C1 segment of cervical spinal cord (tissue), 14 donors: ENCODE measurements at places on chromosomes 3 and 15.

DNA sequence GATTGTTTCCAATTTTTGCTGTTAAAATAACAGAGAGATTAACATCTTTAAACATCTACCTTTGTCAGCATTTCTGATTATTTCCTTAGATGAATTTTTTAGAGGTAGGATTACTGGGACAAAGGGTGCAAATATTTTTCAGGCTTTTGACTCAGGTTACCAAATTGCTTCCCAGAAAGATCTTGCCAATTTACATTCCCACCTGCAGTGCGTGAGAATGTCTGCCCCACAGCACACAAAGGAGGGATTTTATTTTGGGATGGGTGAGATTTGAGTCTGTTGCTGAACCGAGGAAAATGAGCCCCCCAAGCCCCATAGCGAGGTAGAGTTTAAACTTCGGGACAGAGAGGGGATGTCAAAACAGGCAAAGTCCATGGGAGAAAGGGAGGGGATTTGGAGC, 25.9 kb upstream of the RNU6-1 start:
- DNase-seq: no peak

DNA sequence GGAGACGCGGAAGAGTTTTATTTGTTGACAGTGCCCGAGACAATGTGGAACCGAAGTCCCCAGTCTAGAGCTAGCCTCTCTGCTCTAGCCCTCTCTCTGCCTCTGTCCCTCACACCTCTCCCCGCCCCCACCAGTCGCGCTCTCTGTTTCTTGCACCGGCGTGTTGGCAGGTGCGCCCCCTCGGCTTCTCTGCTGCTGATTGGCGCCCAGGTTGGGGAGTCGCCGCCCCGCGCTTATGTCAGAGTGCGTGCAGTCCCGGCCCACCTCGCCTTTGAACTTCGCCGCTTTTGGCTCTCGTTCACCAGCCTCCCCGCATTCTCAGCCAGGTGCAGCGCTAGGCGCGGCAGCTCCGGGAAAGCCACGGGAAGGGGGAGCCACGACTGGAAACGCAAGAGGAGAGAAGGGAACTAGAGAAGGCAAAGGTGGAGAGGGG, at the start of gene SOX14:
Gene SOX14 (plus strand): TSS at position 315 of the 433 bp plus-strand sequence. CDS start 470 bp downstream, outside the sequence.
- DNase-seq: no peak

DNA sequence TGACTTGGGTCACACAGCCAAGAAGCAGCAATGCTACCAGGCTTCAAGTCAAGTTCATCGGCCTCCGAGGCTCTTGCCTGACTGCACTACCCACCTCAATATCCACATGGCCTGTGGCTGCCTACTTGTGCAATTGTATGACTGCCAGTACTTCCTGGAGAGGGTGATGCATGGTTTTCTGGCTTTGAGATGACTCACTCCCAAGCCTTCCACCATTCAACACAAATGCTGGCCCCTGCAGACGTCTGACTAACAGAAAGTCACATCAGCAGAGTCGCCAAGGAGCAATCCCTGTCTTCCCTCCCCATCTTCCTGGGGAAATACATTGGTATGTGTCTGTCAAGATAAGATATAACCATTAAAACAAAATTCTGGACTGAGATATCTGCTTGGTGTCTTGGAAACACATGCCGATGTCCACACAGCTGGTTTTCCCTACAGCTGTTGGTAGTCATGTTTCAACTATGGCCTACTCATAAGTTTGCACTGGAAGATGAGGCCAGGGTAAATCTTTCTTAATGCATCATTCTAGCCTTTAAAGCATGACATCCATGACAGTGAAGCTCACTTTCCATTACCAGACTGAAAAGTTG, 79.6 kb upstream of the SPATA12 start:
- no peak for DNase-seq

DNA sequence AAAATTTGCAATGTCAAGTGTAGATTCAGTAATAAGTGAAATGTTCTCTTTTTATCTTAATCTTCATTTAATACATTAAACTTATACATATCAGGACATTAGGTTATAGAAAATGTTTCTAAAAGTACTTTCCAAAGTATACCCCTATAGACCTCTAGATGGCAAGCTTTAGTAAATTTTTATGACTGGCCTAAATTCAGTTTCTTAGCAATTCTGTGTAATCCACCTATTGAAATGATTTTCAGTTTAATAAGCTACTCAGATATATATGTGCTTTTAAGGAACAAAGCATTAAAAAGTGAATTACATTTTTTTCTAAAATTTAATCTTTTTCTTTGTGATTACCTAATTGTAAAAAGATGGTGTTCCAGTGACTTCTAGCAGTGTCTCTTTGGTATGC, 342.2 kb downstream of the GBE1 start:
- DNase-seq: no peak

GRCh38 chr3:128316481-128316891, 150.2 kb downstream of the DNAJB8 start:
- DNase-seq: no peak

GRCh38 chr15:90427185-90427584, 39.1 kb downstream of the IQGAP1 start:
- DNase-seq: no peak

DNA sequence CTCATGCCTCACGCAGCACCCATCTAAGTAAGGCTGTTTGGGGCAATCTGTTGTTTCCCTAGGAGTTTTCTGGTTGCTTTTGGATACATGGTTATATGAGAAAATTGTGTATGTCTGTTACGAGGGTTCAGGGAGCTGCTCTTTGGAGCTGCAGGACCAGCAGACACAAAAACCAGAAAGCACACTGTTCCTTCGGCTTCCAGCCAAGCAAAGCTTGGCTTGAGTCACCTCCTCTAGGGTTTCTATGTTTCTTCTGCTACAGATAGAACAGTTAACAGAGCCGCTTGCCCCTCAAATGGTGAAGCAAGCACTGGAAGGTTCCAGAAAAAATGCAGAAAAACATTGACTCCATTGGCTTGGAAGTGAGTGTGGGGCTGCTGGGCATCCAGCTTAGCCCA, 49.2 kb upstream of the CTDSPL start:
- no peak for DNase-seq

DNA sequence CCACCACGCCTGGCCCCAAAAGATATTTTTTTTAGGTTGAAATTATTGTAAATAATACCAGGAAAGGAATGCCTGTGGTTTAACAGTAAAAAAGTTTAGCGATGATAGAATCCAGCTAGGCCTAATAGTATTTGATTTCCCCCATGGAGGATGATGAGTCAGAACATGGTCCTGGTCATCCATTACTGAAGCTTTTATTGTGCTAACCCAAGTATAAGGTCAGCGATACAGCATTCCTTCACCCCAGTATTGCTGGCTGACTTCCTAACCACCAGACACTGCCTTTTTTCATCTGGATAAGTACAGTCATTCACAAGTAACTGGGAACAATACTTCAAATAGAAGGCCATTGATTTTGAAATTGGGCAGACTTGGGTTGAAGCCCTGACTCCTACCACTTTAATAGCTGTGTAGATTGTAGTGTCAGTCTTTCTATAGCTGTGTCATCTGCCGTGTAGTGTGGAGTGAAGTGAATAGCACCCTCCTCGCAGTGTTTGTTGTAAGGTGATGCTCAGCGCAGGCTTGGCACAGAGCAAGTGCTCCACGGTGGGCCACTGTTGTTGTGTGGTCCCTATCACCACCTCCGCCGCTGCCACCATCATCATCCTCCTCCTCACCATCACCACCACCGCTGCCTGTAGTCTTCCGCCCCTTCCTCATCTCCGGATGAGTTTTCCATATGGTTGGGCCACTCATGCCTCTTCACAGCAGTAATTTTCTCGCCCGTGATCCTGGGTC, 436.0 kb upstream of the TPM1 start:
- no peak for DNase-seq

DNA sequence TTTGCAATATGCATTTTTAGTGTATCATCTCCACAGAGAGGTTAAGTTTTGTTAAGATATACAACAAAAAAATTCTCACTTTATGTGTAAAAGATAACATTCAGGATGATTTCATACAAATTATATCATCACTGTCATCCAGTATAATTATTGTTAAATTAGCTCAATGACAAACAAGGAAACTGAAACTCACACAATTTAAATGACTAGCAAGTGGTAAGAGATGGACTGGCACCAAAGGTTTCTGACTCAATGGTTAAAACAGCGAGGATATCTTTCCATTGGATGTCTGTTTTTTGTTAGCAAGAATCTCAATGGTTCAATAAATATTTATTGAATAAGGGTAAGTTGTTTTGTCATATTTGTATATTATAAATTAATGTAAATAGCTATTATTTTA, 22.6 kb downstream of the CIP2A start:
- DNase-seq: no peak

- no peak for DNase-seq
Observed at GRCh38 chr3:174424656-174425055, 434.5 kb upstream of the NAALADL2 start.

DNA sequence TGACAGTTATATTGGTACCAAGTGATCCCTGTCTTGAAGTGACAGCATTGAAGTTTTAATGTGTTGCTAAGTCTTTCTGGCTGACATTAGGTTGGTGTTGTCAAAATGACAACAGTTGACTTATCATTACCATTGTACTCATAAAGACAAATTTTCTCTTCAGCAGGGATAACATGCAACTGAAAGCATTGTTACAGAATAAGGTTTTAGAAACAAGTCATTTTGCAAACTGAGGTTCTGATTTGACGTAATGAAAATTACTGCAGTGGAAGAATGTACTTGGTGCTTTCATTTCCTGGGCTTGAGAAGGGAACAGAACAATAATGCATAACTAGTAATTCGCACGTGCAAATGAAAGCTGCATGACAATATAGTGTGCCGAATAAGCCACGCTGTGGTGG, 75.1 kb downstream of the MOBP start:
- no peak for DNase-seq

GRCh38 chr15:58161436-58161930, 23.3 kb downstream of the AQP9 start:
- no peak for DNase-seq

- no peak for DNase-seq
Observed at GRCh38 chr3:184380627-184381260, 890 bp downstream of the CHRD start.

GRCh38 chr3:14769544-14770325, 49.0 kb upstream of the FGD5 start:
- DNase-seq: no peak

DNA sequence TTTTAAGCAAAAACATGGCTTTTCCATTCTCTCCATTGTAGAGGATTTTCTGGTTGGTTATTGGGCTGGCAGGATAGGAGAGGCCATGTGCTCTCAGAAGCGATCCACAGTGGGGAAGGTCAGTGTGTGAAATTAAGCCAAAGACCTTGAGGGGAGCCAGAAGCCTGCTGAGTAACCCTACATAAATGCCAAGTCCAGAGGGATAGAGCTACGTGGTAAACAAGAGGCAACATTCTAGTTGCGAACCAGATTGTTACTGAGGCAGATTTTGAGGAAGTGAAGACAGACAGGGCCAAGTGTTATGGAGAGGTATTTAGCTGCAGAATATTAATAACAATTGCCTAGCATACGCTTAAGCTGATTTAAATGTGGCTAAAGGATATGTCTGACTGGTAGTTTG, 592.8 kb upstream of the GBE1 start:
- DNase-seq: peak; percentile 27

DNA sequence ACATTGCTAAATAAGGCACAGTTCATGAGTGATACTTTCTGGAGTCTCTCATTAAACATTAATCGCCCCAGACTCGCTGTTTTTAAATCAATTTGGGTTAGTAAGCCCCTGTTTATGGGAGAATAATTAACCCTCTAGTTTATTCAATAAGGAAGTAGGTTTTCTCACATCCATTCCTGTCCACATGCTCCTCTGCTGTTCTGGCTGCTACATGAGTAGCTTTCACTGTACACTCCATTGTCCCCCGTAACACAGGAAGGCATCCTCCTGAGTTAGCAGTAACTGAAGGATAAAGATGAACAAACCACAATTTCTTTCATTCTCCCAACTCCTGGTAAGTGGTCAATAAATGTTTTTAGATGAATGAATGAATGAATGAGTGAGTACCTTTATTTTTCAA, 378.5 kb downstream of the DIPK2A start:
- no peak for DNase-seq

- no peak for DNase-seq
Observed at GRCh38 chr15:62989366-62990055, 53.0 kb upstream of the TPM1 start.

- peak; percentile 50 for DNase-seq
Observed at GRCh38 chr3:93973131-93974126, at the start of gene PROS1. TSS of gene PROS1 (minus strand) at chr3:93973896. CDS start at chr3:93973749, 147 bp downstream.

DNA sequence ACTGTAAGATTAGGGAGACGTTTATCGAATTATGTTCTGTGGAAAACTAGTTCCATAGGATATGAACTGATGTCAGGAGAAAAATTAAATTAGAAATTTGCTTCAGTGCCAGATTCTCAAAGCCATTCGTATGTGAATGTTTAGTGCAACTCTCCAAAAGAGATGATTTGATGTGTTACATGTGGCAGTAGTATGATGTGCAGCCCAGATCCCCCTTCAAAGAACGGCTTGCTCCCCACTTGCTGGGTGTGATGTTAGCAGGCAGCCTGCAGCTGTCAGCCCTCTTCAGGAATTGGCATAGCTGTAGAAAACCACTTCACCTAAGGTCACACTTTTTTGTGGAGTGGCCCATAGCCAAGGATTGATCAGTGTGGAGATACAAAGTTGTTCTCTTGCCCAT, 127.0 kb upstream of the CCDC54 start:
- DNase-seq: no peak

DNA sequence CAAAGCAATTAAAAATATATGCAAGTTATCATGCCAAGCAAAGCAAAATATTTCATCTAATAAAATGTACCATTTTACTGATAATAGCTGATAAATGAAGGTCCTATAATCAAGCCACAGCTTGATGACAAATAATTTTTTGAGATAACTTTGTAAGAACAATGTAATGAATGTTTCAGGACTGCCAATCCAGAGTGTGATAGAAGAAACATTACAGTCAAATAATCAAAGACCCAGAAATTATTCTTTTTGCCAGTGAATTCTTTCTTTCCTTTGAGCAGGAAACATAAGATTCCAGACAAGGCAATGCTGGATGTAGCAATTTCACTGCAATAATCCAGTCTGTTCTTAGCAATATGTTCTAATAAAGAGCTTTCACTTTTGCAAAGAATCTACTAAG, 556.1 kb downstream of the PLOD2 start:
- DNase-seq: no peak

- peak; percentile 17 for DNase-seq
Observed at GRCh38 chr3:52121464-52121805, 32.8 kb downstream of the POC1A start.

GRCh38 chr3:61743067-61743466, 181.7 kb downstream of the PTPRG start:
- no peak for DNase-seq

DNA sequence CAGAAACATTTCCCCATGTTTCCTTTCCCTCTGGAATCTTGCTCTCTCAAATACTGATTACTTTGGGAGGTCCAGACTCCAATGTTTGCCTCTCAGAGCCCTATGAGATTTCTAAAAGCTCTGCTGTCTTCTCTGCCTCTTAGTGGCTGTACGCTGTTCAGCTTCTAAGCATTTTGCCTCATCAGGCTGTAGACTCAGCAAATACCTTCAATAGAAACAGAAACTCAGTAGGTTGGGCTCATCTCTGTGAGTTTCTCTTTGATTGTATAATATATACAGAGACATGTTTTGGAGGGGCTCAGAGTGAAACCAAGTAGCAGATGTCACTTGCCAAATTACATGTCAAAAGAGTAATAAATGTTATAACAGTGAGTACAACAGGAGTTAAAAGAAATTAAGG, 380.8 kb upstream of the MEIS2 start:
- no peak for DNase-seq

- DNase-seq: no peak
Observed at GRCh38 chr15:71747128-71748083, 62.9 kb upstream of the NR2E3 start.

GRCh38 chr15:78679089-78679511, 38.1 kb upstream of the CHRNB4 start:
- DNase-seq: no peak

- no peak for DNase-seq
Observed at GRCh38 chr15:43702174-43702573, 8.5 kb downstream of the CKMT1A start.
